ENCODE measurements at places on chromosomes 3 and 15.

GRCh38 chr3:12132881-12133280 lies 25.8 kb downstream of the TIMP4 start:
- no peak for DNase-seq

DNA sequence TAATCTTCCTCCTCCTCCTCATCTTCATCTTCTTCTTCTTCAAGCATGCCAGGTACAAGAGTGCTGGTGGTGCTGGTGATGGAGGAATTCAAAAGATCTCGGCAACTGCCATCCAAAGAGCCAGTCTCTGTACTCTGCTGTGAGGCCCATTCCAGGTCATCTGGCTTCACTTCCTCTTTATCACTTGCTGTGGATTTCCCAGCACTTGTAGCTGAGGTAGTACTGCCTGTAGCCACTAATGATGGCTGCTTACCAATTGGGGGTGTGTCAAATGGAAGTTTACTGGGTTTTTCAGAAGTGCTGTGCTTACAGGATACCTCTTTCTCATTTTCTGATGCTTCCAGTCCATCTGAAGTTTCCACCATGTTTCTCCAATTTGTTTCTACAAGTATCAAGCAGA lies 28.8 kb upstream of the SHC4 start:
- DNase-seq = no peak

- no peak for DNase-seq
These were observed 21.3 kb downstream of the ITGA11 start for GRCh38 chr15:68410466-68411342.

DNA sequence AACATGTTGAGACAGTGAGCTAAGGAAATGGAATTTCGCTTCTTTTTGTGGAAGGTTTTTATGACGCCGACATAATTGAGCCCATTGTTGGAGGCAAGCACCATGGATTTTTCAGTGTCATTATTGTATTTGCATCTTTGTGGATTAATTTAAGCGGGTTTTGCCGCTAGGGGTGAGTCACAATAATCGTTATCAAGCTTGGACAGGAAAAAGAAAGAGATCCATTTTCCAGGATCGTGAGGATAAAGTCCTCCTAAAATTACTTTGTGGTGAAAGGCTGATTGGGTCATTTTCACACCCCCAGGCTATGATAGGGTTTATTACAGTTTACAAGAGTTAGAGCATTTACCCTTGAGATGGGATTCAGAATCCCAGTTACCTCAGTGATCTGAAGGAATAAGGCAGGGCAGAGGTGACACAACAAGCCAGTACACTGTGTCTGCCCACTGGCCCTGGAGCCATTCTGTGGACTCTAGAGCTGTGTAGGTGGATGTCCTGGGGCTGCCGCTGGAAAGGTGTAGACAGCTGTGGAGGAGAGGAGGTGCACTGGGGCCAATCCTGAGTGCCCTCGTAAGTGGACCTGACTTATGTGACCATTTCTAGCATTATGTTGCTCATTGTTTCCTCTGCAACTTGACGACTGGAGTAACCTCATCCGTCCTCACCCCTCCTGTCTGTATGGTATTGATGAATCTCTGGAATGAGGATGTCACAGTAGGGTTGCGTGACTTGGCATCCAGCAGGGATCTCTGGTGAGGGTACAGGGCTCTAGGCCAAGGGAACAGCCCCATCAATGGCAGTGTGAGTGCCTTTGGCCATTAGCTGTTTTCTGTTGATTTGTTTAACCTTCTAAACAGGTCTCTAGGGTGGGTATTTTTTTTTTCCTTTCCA lies 370.1 kb downstream of the LRTM1 start:
- peak; percentile 14 for DNase-seq

DNA sequence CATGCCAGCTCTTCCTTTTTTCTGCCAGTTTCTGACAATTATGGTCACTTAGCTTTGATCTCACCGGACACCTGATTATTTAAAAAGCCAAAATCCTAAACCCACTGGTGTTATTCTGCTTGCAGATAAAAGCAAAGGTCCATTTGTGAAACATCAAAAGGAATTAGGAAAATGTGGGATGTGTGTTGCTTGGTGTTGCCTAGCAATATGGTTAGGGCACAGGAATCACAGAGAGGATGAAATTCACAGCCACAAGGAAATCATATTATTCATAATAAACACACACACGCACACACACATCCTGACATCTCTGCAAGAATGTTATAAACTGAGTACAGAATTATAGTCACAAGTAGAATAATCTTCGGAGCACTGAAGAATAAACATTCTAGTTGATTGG lies 89.3 kb upstream of the BHLHE40 start:
- DNase-seq = peak; percentile 7

GRCh38 chr3:186108941-186109865 lies at the start of gene ETV5:
TSS of gene ETV5 (minus strand) at chr3:186109089. CDS start at chr3:186105868, 3,221 bp downstream.
- peak; percentile 100 for DNase-seq

DNA sequence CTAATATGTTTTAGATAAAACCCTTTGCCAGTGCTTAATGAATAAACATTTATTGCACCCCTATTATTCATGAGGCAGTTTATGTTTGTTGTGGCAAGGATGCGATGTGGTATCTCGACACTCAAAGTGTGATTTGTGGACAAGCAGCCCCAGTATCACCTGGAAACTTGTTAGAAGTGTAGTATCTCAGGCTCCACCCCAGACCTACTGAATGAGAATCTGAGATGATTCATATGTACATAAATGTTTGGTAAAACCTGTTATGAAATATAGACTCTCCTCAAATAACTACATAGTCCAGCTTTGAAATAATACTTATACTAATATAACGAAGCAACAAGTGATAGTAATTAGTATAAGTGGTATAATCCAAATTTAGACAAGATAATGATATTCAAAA lies 914.8 kb downstream of the TUSC7 start:
- no peak for DNase-seq

DNA sequence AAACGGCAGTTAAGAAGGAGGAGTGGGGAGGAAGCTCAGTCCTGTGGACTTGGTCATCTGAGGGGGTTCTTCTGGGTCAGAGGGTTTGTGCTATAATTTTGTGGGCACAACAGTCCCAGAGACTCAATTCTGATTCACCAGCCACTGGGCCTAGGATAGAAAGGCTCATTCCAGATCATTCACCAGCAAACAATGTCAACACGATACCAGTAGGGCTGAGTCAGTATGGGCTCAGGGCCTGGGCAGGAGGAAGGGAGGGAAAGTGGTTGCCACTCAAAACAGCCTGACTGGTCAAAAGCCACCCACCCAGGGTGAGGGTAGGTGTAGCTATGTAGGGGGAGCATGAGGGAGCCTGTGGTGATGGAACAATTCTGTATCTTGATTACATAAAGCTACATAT lies 86.9 kb upstream of the MEX3B start:
- peak; percentile 54 for DNase-seq

DNA sequence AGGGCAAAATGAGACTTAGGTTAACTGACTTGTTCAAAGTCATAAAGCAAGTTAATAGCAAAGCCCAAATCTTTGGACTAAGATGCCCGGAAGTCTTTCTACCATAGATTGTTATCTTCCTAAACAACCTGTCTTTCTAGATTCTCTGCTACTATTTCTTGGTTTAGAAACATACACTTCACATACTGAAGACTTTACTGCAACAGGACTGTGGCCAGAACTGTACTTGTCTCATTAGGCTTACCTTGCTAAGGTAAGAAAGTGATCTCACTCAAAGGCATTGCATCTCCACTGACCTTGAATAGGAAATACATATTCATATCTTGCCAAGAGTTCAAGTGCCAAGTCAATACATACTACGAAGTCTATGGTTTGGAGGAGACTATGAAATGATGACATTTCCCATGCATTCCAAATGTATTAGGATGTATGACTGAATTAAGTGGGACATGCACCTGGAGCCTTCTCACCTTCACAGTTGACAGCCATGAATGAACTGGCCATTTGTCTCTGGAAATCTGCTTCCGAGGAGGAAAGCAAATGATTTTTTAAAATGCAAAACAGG lies 5.0 kb downstream of the ZDHHC3 start:
- DNase-seq = no peak

- DNase-seq = no peak
These were observed 58.5 kb downstream of the LIPC start for GRCh38 chr15:58490086-58490887.

DNA sequence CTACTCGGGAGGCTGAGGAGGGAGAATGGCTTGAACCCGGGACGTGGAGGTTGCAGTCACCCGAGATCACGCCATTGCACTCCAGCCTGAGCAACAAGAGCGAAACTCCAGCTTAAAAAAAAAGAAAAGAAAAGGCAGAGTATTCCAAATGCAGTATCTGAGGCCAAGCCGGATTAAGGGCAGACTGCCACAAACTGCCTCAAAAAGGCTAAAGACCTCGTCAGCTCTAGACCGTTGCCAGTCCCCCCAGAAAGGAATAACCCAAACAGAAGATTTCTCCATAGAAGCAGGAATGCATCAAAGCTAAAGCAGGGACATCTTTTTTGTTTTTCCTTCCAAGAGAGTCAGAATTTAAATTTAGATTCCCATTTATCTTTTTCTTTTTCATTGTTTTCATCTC lies 72.9 kb downstream of the TM4SF4 start:
- peak; percentile 71 for DNase-seq

DNA sequence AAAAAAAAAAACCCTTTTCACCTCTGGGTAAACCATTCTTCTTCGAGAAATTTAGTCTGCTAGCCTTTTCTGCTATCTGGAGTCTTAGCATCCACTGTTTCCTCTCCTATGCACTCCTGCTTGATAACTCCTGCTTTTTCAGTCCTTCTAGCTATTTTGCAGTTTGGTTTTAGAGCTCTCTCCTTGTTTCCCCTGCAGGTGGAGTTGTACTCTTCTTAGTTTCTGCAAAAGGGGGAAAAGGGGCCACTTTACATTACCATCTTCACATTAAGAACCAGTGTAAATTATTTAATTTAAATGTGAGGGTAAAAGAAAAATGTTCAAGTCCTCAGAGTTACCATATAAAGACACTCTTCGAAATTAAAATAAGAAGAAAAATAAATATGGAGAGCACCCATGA lies 23.6 kb upstream of the MYLK start:
- no peak for DNase-seq

DNA sequence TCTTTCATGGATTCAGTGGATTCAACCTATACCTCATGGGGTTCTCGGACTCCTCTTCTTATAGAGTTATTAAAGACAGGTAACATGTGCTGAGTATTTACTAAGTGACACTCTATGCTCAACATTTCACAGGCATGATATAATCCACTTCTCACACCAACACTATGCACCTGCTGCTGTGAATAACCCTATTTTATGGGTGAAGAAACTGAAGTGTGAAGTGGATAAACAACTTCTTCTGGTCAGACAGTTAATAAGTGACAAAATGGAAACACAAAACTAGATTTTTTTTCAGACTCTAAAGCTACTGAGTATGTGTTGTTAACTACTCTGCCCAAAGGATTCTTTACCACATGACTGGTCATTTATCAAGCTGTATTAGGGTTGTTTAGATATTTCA lies 403.5 kb downstream of the DIPK2A start:
- no peak for DNase-seq

Data from fibroblast of gingiva (primary cell).